ENCODE measurements at places on chromosomes 6 and 20.

DNA sequence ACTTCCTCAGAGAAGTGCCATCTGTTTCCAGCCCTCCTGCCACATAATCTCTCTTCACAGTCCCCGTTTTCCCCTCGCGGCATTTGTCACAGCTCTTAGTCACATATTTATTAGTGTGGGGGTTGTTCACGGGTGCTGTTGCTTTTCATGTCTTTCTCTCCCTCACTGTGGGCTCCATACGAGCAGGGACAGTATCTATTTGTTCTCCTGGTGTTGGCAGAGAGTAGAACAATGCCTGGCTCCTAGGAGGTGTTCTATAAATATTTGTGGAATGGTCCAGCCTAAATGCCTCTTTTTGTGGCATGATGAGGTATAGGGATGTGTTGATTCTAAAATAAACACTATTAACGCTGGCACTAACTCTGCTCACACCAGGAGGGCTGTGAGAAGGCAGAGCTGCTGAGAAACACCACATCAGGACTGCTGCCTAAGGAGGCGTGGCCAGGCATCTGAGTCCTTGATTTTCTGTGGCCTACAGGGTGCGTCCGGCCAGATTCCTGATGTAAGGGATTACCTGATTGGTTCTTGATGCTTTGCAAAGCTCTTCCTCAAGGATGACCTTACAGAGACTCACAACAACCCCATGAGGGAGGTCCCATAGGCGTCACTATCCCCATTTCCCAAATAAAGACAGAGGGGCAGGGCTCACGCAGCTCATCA is 219.8 kb upstream of the ARID1B start:
- no peak for DNase-seq

DNA sequence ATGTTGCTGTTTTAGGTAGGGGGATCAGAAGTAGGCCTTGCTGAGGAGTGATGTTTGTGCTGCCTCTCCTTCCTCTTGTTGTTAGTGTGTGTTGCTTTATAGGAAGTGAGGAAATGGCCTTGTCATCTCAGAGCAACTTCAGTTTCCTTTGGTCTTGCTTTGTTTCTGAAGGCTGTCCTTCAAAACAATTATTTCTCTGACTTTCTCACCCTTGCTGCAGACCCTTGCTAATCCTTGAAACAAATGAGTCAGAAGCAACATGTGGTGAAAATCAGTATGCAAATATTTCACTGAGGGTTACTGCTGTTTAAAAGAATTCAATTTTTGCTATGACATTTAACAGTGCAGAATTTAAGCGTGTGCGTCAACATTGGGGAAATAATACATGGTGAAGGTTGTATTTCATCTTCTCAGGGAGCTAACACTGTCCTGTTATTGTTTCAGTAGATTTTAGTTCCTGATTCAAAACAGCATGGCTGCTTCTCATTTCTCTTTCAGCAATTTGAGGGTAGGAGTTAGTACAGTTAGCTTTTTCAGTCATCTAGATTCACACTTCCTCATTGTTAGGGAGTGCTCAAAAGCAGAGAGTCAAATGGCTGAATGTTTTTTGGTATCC is 13.8 kb downstream of the RNF144B start:
- DNase-seq, result no peak

- no peak for DNase-seq
Measured at GRCh38 chr20:57379263-57379647, 11.9 kb upstream of the RBM38 start.

DNA sequence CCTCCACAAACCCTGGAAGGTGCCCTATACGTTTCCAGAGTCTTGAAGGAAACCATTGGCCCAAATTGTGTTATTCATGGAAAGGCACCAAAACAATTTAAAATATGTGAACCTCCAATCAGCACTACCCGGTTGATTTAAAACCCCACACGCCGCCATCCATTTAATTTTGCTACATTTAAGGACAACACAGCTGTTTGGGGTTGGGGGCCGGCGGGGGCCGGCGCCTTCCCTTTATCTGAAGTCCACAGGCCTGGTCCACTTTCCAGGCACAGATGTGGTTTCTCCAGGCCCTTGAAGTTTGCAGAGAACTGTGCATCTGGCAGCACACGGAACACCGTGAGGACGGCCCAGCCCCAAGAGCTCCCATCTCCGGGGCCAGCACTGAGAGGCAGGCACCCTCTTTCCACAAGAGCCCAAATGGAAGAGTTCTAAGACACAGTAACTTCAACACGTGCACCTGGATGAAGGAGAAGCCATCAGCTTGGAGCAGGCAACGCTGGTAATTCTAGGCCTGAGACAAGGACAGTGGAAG is 16.8 kb upstream of the FRMD1 start:
- no peak for DNase-seq

DNA sequence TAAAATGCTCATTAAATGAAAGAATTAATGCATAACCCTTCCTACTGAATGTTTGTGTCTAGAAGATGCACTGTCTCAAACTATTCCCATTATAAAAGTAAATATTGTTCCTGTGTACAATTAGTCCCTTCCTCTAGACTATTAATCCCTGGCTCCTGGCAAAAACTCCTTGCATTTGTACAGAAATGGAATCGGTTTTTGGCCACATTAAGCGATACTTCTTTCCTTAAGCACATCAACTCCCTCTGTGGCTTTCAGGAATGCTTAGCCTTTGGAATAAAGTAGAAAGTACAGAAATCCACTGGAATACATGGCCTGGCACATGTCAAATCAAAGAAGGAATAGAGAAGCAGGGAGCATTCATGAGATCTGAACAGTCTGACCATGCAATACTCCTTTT is 179.8 kb downstream of the GMPR start:
- DNase-seq, result no peak

DNA sequence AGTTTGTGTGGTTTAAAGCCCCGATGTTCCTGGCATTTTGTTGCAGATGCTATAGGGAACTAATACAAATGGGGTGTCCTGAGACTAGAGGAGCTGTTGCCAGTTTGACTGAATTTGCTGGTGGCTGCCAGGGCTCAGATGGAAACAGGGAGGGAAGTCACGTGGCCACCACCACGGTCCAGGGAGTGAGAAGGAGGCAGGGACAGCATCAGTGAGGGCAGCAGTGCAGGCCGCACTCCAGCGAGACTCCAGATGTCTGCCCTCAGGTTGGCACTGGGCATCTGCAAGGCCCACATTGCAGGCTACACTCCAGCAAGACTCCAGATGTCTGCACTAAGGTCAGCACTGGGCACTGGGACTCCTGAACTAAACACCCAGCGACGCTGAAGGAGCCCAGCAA is 86.2 kb downstream of the RAMACL start:
- no peak for DNase-seq

DNA sequence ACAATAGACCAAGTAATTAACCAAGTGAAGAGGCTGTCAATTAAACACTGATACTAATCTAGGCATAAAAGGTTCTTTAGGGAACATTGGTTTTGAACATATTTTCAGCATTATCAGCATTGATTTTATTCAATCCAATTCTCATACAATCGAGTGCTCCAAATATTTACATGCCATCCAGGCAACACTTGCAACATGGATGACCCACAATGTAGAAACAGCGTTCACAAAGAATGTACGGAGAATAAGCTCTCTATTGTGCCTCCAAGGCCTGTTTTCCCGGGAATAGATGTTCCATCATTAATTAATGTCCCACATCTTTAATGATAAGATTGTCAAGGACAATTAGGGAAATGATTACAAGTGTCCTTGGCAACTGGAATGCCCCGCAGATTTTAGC is 117.4 kb downstream of the RFX6 start:
- no peak for DNase-seq

- no peak for DNase-seq
Measured at GRCh38 chr20:46401478-46401860, 4.9 kb downstream of the ELMO2 start.

DNA sequence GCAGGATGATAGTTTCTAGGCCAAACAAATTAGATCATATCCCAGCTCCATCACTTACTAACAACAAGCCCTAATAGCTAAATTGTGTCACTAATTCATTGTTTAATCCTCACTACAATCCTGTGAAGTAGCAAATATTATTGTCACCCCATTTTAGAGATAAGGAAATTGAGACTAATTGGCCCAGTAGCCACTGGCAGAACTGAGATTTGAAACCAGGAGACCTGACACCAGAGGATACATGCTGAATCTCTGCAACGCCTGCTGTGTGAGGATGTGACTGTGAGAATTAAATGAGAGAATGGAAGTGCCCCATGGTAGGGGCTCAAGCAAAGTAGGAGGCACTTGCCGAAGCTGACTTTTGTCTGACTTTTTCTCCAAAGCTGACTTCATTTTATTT is 124.3 kb upstream of the CITED2 start:
- DNase-seq, result no peak

DNA sequence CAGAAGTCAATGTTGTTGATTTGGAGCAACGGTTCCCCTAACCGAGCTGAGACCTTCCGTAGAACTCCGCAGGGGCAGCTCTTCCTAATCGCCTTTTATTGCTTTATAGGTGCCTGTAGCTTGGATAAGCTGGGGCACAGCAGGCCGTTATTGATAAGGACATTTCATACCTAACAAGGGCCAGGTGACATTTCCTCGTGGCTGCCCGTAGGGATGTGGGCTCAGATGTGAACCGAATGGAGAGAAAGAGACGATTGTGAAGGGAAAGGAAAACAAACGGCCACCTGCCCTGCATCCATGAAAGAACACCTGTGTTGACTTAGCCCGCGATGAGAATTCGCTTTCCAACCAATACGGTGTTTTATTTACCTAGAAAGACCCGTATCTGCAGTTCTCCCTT is 53.3 kb upstream of the DACT2 start:
- no peak for DNase-seq

GRCh38 chr6:122669868-122670267 is 59.7 kb downstream of the PKIB start:
- no peak for DNase-seq

GRCh38 chr20:57384953-57385761 is 6.0 kb upstream of the RBM38 start:
- DNase-seq, result no peak

- DNase-seq, result no peak
Measured at GRCh38 chr20:61631751-61632150, 379.7 kb downstream of the CDH4 start.

DNA sequence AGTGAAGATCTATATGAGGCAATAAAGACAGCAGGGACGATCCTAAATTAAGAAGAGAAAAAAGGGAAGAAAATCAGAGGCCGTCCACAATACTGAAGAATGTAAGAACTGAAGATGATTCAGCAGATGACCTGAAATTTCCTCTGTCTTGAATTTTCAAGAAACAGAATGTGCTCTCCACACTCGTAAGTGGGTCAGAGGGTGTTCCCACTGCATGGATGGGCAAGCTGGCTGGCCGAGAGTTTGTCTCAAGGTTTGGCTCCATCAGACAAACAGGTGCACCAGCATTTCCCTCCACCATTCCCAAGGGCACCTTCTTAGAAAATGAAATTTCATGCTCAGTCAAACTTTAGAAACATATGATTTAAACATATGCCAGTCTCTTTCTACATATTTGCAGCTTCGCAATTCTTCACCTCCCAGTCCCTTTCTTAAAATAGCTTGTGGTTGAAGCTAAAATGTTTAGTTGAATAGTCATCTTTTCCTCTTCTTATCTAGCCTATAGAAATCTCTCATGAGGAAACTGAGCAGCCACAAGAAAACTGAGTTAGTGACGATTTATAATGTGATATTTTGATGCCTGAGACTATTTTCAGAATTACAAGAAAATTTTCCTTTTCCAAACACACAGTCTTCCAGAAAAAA is 576.4 kb downstream of the PRKN start:
- DNase-seq, result no peak

DNA sequence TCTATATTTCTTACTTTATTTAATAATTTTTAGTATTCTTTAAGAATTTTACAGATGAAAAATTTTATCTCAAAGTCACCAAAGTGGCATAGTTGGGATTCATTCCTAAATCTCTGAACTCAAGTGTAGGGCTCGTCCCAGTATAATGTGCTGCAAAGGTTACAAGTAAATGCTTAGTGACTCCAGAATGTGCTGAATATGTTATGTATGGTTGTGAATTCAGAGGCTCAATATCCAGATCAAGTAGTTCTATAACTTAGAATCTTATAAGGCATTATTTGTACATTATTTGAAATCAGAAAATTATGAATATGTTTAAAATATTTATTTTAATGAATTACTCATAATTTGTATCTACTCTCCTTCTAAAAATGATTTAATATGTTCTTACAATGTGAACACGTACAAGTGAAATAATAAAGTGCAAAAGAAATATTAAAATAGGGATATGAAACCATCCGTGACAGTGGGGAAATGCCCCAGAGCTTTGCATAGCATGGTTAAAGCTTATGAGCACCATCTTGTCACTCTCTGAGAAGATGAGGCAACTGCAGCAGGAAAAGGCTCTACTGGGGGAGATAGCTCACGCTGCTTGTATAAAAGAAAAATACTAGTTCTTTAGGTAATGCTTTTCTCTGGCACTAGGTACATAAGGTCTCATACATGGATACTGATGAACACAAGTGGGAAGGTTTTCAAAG is 259.0 kb downstream of the FOXC1 start:
- DNase-seq, result no peak

GRCh38 chr20:2946988-2947961 is 74.0 kb downstream of the PTPRA start:
- DNase-seq, result no peak

GRCh38 chr20:44008806-44009678 is 94.4 kb downstream of the TOX2 start:
- DNase-seq, result no peak
